ENCODE measurements at places on chromosomes 1 and 21.

DNA sequence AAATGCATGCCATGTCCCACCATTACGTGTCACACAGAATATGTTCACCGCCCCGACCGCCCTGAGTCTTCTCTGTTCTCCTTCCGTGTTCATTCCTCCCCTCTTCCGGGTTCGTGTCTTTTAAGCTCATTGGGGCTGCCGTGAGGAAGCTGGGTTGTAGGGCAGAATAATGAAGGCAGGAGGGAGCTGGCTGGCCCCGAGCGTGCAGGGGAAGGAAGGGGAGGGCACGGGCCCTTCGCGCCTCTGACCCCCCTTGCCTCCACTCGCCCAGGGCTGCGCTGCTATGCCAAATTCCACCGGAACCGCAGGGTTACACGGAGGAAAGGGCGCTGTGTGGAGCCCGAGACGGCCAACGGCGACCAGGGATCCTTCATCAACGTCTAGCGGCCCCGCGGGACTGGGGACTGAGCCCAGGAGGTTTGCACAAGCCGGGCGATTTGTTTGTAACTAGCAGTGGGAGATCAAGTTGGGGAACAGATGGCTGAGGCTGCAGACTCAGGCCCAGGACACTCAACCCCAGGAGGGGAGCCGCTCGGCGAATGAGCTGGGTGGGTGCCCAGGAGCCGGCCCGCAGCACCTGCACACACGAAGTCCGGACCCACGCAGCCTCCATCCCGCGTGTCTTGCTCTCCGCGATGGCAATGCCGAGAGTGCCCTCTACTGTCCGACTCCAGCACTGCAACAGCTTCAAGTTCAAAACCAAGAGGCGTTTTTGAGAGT lies 16.5 kb upstream of the AGTRAP start:
- no peak for DNase-seq

GRCh38 chr1:244861683-244862082 lies 2.7 kb downstream of the HNRNPU start:
- DNase-seq: no peak

GRCh38 chr1:232456714-232457113 lies 173.2 kb downstream of the SIPA1L2 start:
- no peak for DNase-seq

DNA sequence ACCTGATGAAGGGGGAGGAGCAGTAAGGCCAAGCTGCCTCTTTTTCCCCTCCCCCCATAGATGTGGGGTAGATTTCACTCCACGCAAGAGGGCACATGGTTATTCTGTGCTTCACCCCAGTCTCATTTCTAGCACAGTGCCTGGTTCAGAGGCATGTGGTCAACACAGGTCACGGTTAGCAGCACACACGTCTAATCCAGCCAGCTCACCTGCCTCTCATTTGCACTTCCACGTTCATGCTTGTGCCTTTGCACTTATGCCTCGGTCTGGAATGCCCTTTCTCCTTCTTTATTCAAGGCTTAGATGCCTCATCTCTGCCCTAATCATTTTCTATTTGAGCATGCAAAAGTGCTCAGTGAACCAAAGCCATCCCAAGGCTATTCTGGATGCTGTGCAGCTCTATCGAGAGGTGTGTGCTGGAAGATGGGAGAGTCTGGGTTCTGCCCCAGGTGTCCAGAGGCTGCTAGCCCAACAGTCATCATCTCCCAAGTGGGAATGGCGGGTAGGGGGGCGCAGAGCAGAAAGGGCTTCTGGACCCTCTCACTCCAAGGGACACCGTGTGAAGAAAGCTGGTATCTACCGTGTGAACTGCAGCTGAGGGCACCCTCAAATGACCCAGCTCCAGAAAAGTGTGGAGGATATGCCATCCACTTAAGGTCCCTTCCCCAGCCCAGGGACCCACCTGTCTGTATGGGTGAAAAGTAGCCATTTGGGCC lies 2.1 kb upstream of the A3GALT2 start:
- DNase-seq: no peak

- peak; percentile 99 for DNase-seq
Measured at GRCh38 chr1:100622037-100622436, 84.1 kb downstream of the GPR88 start.

DNA sequence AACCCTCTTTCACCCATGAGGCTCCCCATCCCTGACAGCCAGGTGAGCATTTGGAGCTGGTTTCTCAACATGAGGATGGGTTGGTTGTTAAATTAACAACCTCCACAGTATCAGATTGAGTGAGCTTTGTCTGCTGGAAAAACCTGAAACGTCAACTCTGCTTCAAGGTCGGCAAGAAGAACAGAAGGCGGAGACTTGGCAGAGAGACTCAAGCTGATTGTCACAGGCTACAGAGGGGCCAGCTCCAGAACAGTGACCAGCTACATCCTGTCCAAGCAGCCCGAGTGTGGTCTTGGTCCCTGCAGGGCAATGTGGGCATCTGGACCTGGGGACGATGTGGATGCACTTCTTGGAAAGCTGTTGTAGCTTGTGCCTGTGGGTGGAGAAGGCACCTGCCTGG lies 36.6 kb upstream of the TMEM51 start:
- no peak for DNase-seq

DNA sequence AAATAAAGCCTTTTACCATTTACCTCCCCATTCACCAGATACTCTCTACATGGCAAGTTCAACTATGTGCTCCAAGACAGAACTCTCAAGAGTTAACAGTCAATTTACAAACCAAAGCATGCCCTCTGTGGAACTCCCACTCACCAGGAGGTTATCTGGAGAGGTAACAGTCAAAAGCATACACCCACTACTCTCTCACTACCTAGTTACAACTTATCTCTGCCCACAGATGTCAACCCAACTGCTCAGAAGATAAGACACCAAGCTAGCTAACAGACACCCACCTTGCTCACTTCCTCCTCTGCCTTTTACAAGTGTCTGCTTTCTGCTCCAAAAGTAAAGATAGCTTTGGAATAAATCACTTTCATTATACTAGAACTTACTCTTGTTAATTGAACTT lies 131.0 kb downstream of the TRIM33 start:
- no peak for DNase-seq

DNA sequence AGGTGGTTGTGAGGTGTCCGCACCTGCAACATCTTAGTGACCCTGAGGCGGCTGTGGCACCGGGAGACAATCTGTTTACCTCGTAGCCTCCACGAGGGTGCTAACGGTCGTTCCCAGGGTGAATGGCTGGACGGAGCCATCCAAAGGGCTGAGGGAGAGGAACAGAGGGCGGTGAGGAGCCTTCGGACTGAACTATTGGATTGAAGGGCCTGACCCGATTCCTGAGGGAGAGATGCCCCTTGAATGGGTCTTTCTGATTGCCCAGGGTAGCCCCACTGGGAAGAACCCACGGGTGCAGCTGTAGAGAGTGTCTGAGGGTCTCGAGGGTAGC lies 2.3 kb downstream of the NR5A2 start:
- no peak for DNase-seq

DNA sequence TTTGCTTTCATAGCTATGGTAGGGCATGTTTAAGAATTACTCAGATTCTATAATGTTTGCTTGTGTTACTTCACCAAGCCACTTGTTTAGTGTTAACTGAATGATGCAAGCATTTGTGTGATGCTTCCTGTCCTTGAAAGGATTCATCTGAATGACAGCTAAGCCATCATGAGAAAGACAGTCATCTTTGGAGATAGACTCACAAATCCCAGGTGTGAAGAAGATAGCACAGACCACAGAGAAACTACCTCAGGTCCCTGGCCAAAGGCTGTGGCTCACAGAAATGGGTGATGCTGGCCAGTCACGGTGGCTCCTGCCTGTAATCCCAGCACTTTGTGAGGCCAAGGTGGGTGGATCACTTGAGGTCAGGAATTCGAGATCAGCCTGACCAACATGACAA lies 321.4 kb downstream of the DPYD start:
- no peak for DNase-seq

DNA sequence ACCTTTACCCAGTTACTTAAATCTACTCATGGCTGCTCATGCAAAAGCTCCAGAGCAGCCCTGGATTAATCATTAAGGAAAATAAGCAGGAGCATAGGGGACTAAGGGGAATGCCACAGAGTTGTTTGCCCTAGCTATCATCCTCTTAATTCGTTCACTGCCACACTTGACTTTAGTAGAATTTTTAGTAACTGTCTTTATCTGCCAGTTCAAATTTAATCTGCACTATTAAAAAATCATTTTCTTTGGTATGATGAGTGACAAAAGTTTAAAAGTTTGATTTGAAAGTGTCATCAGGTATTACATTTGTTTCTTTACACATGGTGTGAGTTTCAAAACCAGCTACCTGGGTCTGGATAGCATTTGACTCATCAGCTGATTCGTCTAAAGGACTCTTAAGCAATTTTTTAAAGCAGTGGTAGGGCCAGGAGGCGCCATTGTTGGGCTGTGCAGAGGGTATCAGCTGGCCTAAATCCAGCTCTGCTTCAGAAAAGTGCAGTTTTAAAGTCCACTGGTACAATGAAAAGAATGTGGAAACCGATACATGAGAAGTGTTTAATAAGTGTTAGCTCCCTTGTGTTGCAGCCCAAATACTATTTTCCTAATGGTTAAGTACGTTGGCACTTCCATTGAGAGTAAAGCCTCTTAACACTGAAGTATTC lies 69.9 kb upstream of the DR1 start:
- no peak for DNase-seq

DNA sequence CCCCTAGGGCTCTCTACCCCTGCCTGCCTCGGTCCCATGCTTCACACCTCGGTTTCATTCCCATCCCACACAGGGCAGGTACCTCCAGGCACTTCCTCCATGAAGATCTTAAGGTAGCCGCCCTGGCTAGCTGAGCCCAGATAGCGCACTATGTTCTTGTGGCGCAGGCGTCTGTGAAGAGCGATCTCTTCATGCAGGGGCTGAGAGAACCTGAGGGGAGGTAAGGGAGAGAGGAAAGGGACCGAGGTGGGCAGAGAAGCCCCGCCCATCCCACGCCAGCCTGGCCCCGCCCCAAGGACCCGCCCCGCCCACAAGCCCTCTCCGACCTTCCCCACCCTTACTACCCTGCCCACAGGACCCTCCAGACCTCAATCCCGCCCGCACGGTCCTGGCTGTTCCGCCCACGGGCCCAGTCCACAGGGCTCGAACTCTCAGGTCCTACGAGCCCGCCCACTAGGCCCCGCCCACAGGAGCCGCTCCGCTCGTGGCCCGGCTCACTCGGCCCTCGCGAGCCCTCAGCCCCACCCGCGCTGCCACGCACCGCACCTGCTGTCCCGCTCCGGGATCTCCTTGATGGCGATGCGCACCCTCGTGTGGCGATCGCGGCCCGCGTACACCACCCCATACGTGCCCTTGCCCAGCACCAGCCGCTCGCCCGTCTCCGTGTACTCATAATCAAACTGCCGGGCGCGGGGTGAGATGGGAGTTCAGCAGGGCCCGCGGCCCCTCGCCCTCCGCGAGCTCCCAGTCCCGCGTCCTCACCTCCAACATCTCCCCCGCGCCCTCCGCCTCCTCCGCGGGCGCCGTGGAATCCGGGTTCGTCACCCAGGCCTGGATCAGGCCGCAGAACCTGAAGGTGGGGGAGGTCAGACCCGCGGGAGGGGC lies 6.4 kb downstream of the MAP3K6 start:
- no peak for DNase-seq

GRCh38 chr1:61293197-61293596 lies 210.8 kb downstream of the NFIA start:
- no peak for DNase-seq

- no peak for DNase-seq
Measured at GRCh38 chr1:221712776-221713431, 29.0 kb downstream of the DUSP10 start.

Data from AG09309 (cell line).